GM23248 (cell line): ENCODE measurements at places on chromosomes 3 and 15. TPM values are rescaled to one million over a fixed set of nuclear protein-coding genes. Genes with fewer than 3 reads are reported as not detected.

The CPOX gene
- total RNA-seq: 33.6 and 34.3 TPM in 2 replicates

The FEZF2 gene
- not detected in 2 replicates for total RNA-seq

The COLQ gene
- 0.32 and 1.1 TPM in 2 replicates for total RNA-seq

The MGLL gene
- total RNA-seq: 58.7 and 59.2 TPM in 2 replicates

The KLHDC8B gene
- total RNA-seq: 19.5 and 22.5 TPM in 2 replicates

The ABHD6 gene
- total RNA-seq: 5.3 and 5.8 TPM in 2 replicates

DNA sequence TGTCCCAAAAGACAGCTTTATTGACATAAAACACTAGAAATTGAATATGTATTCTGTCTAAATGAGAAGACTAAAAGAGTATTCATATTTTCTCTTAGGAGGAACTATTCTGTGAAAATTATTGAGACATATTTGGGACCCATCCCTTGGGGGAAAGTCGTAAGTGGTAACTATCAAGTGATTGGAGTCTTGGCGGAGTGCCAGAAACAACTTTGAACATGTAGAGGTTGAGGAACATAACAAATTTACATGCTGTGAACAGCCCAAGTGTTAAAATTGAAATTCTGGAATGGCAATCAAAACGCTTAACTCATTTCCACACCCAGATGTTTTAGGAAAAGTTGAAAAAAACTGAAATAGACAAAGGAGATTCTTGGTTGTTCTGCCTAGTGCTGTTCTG, 1034.6 kb downstream of the NSUN3 start:
- no peaks in the 10 kb centered on the region for H3K27me3 ChIP-seq
- no peak overlapping the region for H3K4me3 ChIP-seq
- no peaks in the 10 kb centered on the region for H3K36me3 ChIP-seq
- no peaks in the 10 kb centered on the region for H3K4me1 ChIP-seq
- no peak for DNase-seq

- DNase-seq: no peak
- H3K4me3 ChIP-seq: no peak overlapping the region
- H3K4me1 ChIP-seq: no peaks in the 10 kb centered on the region
- H3K36me3 ChIP-seq: no peaks in the 10 kb centered on the region
- H3K27ac ChIP-seq: no peak overlapping the region
These were observed 347.0 kb upstream of the LMCD1 start for GRCh38 chr3:8154617-8155016.

DNA sequence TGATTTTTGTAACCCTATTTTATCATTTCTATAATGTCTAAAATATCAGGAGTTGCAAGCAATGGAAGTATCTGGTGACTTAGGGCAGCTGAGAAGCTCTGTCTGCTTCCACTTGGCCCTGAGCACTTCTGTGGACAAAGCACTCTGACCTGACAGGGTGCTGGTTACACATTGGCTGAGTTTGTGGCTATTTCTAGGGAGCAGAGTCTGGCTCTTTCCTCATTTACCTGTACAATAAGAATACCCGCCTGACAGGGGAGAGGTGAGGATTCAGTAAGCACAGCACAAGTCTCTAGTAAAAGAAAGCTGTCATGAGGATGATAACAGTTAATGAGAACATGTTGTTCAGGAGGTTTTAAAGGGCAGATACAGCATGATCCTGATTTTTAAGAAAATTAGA, 33.3 kb upstream of the SPESP1 start:
- no peak overlapping the region for H3K4me3 ChIP-seq
- no peak overlapping the region for H3K27ac ChIP-seq
- H3K4me1 ChIP-seq: no peaks in the 10 kb centered on the region
- H3K27me3 ChIP-seq: peaks cover 72% of the 10 kb centered on the region
- DNase-seq: no peak

DNA sequence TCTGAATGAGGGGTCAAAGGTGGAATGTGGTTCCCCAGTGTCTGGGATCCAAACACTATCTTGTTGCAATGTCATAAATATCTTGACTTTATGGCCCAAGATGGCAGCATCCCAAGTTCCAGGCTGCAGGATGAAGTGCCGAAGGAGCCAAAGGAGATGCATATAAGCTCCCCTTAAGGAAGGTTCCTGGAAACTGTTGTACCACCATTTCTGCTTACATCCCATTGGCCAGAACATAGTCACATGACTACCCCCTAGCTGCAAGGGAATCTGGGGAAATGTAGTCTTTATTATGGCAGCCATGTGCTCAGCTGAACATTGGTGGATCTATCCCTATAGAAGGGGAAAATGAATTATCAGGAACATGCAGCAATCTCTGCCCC, 54.3 kb downstream of the BDH1 start:
- H3K27me3 ChIP-seq: no peaks in the 10 kb centered on the region
- no peak overlapping the region for H3K4me3 ChIP-seq
- DNase-seq: peak; percentile 43
- H3K27ac ChIP-seq: no peak overlapping the region

GRCh38 chr15:52563501-52564060, 5.2 kb downstream of the ARPP19 start:
- no peak overlapping the region for H3K27ac ChIP-seq
- no peak overlapping the region for H3K4me3 ChIP-seq
- peaks cover 34% of the 10 kb centered on the region for H3K4me1 ChIP-seq
- no peaks in the 10 kb centered on the region for H3K36me3 ChIP-seq

- no peaks in the 10 kb centered on the region for H3K4me1 ChIP-seq
- no peaks in the 10 kb centered on the region for H3K27me3 ChIP-seq
- no peak overlapping the region for H3K27ac ChIP-seq
- no peak overlapping the region for H3K4me3 ChIP-seq
- DNase-seq: peak; percentile 2
- no peaks in the 10 kb centered on the region for H3K36me3 ChIP-seq
These were observed 82.2 kb downstream of the ITPR1 start for GRCh38 chr3:4575381-4575780.

GRCh38 chr15:77012868-77013267, 17.9 kb downstream of the PSTPIP1 start:
- H3K27ac ChIP-seq: no peak overlapping the region
- H3K4me3 ChIP-seq: no peak overlapping the region
- H3K27me3 ChIP-seq: no peaks in the 10 kb centered on the region

GRCh38 chr3:121722411-121722810, 27.1 kb downstream of the GOLGB1 start:
- no peak overlapping the region for H3K4me3 ChIP-seq
- DNase-seq: no peak
- no peaks in the 10 kb centered on the region for H3K27me3 ChIP-seq
- H3K27ac ChIP-seq: no peak overlapping the region

DNA sequence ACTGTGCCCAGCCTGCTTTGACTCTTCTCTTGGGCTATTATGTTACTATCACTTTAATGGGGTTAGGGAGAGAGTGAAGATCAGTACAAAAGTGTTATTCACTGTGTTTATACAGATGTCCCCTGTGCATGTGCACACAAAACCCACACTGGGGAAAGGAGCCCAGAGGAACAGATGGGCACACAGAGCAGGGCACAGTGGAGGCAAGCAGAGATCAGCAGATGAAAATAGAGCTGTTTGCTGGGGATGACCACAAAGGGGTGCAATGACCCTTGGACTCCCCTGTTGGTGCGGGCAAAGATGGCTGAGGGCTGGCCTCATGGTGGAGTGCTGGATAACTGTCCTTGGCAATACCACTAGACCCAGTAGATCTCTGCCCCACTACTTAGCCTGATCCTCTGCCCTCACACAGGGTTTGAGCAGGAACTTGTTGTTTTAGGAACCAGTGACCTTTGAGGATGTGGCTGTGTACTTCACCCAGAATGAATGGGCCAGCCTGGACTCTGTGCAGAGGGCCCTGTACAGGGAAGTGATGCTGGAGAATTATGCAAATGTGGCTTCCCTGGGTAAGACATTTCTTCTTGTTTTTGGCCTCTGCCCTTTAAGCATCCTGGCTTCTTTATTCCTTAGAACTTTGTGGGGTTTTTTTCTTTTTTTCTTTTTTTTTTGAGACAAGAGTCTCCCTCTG, 5.3 kb downstream of the ZNF620 start:
- H3K36me3 ChIP-seq: no peaks in the 10 kb centered on the region
- peaks cover 5% of the 10 kb centered on the region for H3K4me1 ChIP-seq
- no peak for DNase-seq
- H3K27ac ChIP-seq: no peak overlapping the region
- no peaks in the 10 kb centered on the region for H3K27me3 ChIP-seq
- no peak overlapping the region for H3K4me3 ChIP-seq

- peaks cover 30% of the 10 kb centered on the region for H3K4me1 ChIP-seq
- peak; percentile 99 for DNase-seq
- H3K4me3 ChIP-seq: 0 out of 2 replicates have a peak overlapping the region, but pooled peaks have one; percentile 21
- H3K27ac ChIP-seq: peak overlapping the region; percentile 68
These were observed 36.3 kb downstream of the LRTM1 start for GRCh38 chr3:54891540-54891897.
